Right forelimb (tissue), 1 donor: ENCODE measurements at places on chromosomes 5 and 9.
A peak's percentile ranks its signal among the peaks of the same experiment; 100 is the strongest.

DNA sequence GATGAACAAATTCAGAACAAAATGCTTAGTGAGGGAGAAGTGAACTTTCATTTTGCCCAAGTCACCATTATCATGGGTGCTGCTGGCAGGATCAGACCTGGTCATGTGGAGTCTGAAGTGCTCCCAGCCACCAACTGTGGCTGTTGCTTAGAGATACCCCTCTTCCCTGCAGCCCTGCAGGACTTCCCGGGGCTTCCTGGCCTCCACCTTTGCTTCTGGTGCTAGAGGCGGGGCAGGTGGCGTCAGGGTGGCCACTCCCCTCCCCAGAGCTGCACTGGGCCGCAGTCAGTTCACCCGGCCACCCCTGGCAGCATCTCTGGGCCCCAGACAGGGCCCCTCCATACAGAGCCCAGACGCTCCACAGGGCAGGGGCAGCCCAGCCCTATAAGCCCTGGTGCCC, 30.0 kb upstream of the SLC12A7 start:
- DNase-seq, result no peak

- no peak for DNase-seq
Observed at GRCh38 chr9:84788803-84789462, 119.4 kb downstream of the NTRK2 start.

DNA sequence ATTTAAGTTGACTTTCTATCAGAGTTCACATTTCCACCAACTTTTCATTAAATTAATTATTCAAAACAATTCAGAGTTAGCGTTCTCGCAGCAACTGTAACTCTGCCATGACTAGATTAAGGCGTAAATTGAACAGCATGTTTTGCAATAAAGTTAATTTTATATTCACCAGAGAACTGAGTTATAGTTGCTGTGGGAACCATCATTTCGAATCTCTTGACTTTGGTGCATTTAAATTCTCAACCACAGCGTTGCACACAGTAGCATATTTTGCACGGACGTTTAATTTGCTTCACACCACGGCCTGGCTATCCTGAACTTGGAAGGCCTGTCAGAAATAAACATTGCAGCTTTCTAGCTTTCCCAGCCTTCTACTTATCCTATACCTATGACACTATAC, 144.3 kb upstream of the WWC1 start:
- no peak for DNase-seq

GRCh38 chr5:16602182-16602581, 14.6 kb downstream of the RETREG1 start:
- no peak for DNase-seq

GRCh38 chr5:7000310-7000709, 287.1 kb downstream of the TENT4A start:
- no peak for DNase-seq

- no peak for DNase-seq
Observed at GRCh38 chr5:53010814-53011213, 21.7 kb downstream of the ITGA2 start.

- peak; percentile 86 for DNase-seq
Observed at GRCh38 chr9:121735793-121736770, 84.6 kb downstream of the DAB2IP start.

DNA sequence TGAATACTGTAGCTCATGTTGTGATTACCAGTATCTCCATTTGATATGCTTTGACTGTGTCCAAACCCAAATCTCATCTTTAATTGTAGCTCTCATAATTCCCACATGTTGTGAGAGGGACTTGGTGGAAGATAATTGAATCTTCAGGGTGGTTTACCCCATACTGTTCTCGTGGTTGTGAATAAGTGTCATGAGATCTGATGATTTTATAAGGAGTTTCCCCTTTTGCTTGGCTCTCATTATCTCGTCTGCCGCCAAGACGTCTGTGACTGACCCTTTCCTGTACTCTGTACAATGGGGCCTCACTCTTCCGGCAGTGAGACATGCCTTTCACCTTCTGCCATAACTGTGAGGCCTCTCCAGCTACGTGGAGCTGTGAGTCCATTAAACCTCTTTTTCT, 59.3 kb downstream of the TRIO start:
- no peak for DNase-seq

DNA sequence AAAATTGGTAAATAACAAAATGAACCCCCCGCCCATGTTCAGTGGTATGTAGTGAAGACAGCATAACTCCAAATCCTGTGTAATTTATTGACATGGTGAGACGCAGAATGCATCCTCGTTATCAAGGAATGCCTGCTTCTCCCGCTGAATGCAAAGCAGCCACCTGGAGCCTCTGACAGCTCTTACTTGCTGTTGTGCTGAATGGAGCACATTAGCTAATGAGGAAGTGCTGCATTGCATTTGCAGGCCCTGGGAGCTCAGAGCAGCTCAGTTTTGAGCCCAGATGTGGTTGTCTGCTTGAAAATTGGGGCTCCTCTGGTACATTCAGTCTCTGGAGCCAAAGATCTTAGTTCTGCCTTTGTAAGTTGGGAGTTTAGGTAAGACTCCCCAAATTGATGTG, 28.9 kb downstream of the PLAC8L1 start:
- no peak for DNase-seq

- DNase-seq, result no peak
Observed at GRCh38 chr9:121949364-121949763, 143.7 kb downstream of the TTLL11 start.
